ENCODE measurements at places on chromosomes 6 and 20.

- no peak for DNase-seq
Measured at GRCh38 chr6:19478992-19479391, 358.2 kb upstream of the ID4 start.

GRCh38 chr6:399785-400534 is 8.4 kb downstream of the IRF4 start:
- DNase-seq: no peak

DNA sequence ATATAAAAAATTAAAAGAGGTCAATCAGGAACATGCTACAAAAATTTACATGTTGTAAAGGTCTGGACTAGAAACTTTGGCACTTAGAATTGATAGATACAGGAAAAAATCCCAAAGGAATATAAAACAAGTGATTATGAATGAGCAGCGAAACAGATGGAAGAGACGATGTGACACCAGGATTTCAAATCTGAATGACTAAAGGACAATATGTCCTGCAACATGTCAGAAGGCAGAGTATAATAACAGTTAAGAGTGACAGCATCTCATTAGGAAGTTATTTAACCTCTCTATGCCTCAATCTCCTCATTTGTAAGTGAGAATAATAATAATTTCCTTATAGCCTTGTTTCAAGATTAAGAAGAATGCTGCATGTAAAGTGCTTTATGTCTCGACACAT is 50.3 kb downstream of the FRK start:
- DNase-seq: no peak

DNA sequence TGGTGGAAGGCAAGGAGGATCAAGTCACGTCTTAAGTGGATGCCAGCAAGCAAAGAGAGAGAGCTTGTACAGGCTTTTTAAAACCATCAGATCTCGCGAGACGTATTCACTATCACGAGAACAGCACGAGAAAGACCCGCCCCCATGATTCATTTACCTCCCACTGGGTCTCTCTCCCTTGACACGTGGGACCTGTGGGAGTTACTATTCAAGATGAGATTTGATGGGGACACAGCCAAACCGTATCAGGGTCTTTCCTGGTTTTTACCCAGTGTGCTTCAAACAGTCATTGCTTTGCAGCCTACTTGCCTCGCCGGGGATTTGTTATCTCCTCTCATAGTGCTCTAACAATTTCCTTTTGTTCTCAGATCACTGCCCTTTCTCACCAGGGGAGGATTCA is 108.2 kb downstream of the UST start:
- DNase-seq: no peak

DNA sequence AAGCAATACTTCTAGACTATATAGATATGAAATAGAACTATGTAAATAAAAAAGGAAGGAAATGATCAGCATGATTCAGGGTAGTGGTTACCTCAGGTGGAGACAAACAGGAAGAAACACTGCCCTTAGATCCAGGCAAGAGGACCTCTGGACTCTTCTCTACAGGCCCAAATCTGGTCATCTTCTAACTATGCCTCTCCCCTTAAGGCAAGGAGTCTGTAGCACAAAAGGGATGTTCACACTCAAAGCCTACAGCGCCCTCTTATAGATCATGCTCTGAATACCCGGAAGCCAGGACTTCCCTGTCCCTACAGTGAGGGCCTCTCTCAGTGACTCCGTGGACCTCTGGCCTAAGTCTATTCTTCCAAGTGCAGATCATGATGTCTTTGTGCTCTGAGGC is 30.4 kb upstream of the HIVEP2 start:
- no peak for DNase-seq

GRCh38 chr20:55365745-55366144 is 639.6 kb downstream of the CBLN4 start:
- DNase-seq: no peak

GRCh38 chr6:90502866-90503407 is 83.9 kb downstream of the MAP3K7 start:
- no peak for DNase-seq

DNA sequence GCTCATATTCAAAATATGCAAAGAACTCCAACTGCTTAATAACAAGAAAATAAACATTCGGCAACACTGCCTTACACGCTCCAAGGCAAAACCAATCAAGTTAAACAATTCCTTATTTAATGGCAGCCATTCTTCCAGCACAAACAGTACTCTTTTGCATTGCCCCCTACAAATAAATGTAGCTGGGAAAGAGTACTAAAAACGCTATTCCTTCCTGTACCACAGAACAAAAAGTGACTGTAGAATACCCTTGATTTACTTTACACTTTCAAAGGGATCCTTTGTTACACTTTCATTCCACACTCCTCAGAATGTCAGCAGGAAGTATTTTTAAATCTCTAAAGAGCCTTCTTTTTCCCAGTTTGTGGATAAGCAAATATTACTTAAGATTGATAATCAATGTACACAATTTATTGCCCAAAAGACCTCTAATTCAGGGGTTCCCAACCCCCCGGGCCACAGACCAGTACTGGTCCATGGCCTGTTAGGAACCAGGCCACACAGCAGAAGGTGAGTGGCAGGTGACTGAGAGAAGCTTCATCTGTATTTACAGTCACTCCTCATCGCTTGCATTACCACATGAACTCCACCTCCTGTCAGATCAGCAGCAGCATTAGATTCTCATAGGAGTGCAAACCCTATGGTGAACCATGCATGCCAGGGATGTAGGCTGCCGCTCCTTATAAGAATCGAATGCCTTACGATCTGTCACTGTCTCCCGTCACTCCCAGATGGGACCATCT is 51.6 kb downstream of the MBOAT1 start:
- no peak for DNase-seq

DNA sequence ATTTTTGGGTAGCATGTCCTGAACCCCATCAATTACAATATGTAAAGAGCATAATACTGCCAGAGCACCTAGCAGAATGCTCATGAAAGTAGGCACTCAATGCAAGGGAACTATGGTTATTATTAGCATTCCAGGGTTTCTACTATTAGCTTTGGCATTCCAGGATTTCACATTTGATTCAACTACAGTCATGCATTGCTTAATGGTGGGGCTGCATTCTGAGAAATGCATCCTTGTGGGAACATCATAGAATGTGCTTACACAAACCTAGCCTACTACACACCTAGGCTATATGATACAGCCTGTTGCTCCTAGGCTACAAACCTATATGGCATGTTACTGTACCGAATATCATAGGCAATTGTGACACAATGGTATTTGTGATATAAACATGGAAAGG is 247.8 kb downstream of the CD83 start:
- no peak for DNase-seq

DNA sequence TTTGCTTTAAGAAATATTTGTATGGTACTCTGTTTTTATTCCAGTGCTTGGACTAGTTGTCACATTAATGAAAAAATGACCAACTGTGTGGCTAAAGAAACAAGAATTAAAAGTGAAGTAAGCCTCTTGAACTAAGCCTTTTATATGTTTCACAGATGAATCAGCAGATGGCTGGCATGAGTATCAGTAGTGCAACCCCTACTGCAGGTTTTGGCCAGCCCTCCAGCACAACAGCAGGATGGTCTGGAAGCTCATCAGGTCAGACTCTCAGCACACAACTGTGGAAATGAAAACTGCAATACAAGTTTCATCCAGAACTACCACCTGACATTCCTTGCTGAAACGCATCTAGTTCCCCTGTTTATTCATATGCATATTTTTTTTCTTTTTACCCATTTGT is 96.8 kb downstream of the B3GAT2 start:
- DNase-seq: no peak

- DNase-seq: no peak
Measured at GRCh38 chr6:72977114-72977513, 248.2 kb downstream of the KHDC1L start.

DNA sequence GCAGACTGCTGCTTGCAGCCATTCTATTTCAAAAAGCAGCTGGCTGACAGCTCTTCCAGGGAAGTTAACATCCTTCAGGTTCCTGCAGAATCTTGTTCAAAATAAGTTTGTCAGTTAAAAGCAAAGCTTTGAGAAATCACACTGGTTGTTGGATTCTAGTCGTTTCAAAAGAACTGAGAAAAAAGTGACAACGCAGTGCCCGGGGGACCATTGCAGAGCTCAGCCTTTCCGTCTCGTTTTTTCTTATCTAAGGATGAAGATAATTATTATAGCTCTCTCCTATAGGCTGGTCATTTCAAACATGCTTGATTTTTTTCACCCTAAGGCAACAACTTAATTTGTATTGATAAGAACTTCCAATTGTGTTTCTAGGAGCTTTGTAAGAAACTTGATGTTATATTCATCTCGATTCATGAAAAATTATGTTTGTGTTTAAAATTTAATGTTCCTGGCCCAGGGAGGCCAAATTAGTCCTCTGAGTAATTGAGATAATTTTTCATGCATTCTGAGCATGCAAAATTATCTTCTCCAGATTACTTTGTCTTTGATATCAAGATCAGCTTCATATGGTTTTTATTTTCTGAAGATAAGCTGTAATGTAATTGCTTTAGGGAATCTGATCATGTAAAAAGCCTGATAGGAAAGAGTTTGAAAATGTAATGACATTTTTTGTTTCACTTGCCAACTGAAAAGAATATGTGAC is 58.4 kb downstream of the SNAP25 start:
- no peak for DNase-seq

GRCh38 chr20:43961541-43962471 is 47.2 kb downstream of the TOX2 start:
- no peak for DNase-seq

DNA sequence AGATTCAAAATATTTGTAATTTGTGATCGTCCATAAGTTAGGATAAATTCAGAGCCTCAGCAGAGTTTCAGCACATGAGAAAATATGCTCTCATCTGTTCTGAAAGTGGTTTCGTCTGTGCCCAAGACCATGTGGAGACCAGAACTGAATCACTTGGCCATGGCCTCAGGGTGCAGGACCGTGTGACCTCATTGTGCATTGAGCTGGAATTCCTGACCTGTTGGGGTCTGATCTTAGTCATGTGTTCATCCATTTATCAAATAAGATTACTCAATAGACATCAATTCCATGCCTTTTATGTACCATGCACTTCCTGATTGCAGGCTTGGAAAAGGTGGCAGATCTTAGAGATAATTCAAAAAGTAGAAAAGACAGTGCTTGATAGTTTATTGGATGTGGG is 680.5 kb downstream of the QKI start:
- DNase-seq: no peak

- no peak for DNase-seq
Measured at GRCh38 chr20:62548471-62548870, 72.7 kb upstream of the GATA5 start.

DNA sequence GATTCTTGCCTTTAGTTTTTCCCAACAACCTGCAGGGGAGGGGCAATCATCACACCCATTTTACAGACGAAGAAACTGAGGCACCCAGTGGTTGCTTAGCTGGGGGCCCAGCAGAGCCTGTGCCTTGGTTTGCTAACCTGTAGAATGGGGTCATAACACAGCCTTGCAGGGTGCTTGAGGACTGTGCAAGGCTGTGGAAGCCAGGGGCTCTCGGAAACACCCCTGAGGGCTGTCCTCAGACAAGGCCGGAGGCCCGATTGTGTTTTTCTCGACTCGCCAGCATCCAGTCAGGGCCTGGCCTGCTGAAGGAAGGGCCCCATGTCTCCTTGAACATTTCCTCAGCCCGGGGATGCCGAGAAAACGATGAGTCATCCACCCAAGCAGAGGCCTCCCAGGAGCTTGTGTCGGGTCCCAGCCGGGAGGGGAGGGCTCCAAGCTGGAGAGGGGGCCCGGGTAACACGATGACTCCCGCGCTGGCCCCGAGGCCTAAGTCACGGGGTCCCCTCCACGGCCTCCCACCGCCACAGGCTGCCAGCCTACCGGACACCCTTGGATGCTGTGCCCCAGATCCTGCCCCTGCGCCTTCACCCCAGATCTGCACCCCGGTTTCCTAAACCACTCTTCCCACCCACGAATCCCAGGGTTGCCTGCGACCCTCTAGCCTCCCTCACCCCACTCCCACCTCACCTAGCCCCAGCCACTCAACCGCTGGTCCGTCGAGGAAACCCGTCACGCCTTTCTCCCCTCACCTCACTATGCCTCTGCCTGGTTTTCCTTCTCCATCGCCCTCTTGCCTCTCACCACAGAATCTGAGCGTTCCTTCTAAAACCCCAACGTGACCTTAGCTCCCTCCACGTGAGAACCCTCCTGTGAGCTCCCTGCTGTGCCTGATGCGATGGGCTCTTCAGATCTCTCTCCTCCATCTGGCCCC is 10.6 kb downstream of the NOL4L start:
- no peak for DNase-seq

- no peak for DNase-seq
Measured at GRCh38 chr20:47062226-47062890, 167.7 kb downstream of the EYA2 start.

- no peak for DNase-seq
Measured at GRCh38 chr20:63092660-63093215, 86.0 kb upstream of the BHLHE23 start.

GRCh38 chr20:15875446-15875845 is 697.8 kb downstream of the KIF16B start:
- DNase-seq: no peak

GRCh38 chr6:155317186-155317585 is 2.9 kb upstream of the TFB1M start:
- no peak for DNase-seq

Data from left ventricle myocardium superior (tissue), 1 donor.